ENCODE measurements at places on chromosomes 4 and X. TPM values are rescaled to one million over a fixed set of nuclear protein-coding genes. Genes with fewer than 3 reads are reported as not detected.

CYSLTR1 gene
- not detected for total RNA-seq

TREX2 gene
- 0.78 TPM for total RNA-seq

ADH1B gene
- total RNA-seq = not detected

CT83 gene
- not detected for total RNA-seq

DRD5 gene
- total RNA-seq = not detected

SSX2 gene
- not detected for total RNA-seq

ADH7 gene
- not detected for total RNA-seq

TEX13D gene
- not detected for total RNA-seq

F9 gene
- total RNA-seq = not detected

TMPRSS11F gene
- total RNA-seq = not detected

SSX4 gene
- total RNA-seq = not detected

CLTRN gene
- total RNA-seq = 1.3 TPM

MAGEE2 gene
- total RNA-seq = not detected

CXorf65 gene
- total RNA-seq = not detected

RBM47 gene
- 19.5 TPM for total RNA-seq

DMRTC1B gene
- total RNA-seq = 0.09 TPM

NAP1L5 gene
- 1.9 TPM for total RNA-seq

CXCL5 gene
- 60.7 TPM for total RNA-seq

BGN gene
- total RNA-seq = not detected

CLDN34 gene
- total RNA-seq = not detected

PF4V1 gene
- not detected for total RNA-seq

HTATSF1 gene
- 48.3 TPM for total RNA-seq

TLL1 gene
- total RNA-seq = 0.40 TPM

BEND2 gene
- total RNA-seq = not detected

NDUFB11 gene
- total RNA-seq = 177 TPM

IL3RA gene
- total RNA-seq = 0.31 TPM

SLC16A2 gene
- 31.5 TPM for total RNA-seq

TCEAL6 gene
- total RNA-seq = not detected

TMSB15B gene
- total RNA-seq = 4.3 TPM

FREM3 gene
- not detected for total RNA-seq

SYN1 gene
- 0.33 TPM for total RNA-seq

FABP2 gene
- not detected for total RNA-seq

ARSJ gene
- 5.2 TPM for total RNA-seq

CTAG1A gene
- total RNA-seq = 0.18 TPM

FMR1NB gene
- not detected for total RNA-seq

LRAT gene
- not detected for total RNA-seq

FATE1 gene
- total RNA-seq = not detected

NXF2B gene
- total RNA-seq = not detected

PGM2 gene
- 14.0 TPM for total RNA-seq

NDP gene
- total RNA-seq = not detected

ADGRG4 gene
- not detected for total RNA-seq

DCHS2 gene
- total RNA-seq = not detected

CSAG3 gene
- not detected for total RNA-seq

NUDT11 gene
- 3.1 TPM for total RNA-seq

FGF13 gene
- total RNA-seq = not detected

DTHD1 gene
- total RNA-seq = not detected

RAB9B gene
- not detected for total RNA-seq

CCDC149 gene
- total RNA-seq = 2.6 TPM
